CD4-positive, alpha-beta T cell treated with Interferon alpha-2 for 1 hour (primary cell): ENCODE measurements at places on chromosomes 11 and 22.

DNA sequence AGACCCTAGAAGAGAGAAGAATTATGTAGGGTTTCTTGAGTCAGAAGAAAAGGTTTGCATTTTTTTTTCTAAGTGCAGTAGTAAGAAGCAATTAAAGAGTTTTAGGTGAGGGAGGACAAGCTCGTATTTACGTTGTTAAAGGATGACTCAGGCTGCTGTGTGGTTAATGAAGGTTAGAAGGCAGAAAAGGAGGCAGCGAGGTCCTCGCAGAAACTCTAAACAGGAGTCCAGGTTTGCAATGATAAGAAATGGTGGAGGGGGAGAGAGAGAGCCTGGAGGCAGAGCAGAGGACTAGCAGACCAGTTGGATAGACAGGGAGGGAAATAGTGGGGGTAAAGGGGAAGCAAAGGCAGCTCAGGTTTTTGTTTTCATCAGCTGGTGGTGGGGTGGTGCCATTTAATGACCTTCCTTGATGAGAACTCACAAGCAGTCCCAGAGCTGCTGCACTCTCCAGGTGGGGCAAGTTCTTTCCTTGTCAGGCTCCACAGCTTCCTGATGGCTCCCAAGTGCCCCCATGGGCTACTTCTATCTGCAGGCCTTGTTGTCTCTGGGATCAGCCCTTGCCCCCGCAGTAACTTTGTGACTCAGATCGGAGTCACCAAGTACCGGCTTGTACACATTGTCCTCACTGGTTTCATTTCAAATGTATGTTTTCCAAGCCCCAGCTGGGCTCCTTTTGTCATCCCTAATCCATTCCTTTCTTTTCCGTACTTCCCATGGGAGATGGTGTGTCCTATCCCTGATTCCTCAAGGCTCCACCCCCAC lies 8.3 kb upstream of the INSC start:
- no peak for DNase-seq

GRCh38 chr11:63240791-63241379 lies 2.5 kb downstream of the SLC22A25 start:
- no peak for DNase-seq

- DNase-seq, result no peak
These were observed 3.3 kb downstream of the RGL4 start for GRCh38 chr22:23693979-23694680.

GRCh38 chr11:32172848-32173834 lies 82.3 kb downstream of the RCN1 start:
- DNase-seq, result no peak

GRCh38 chr22:49019737-49020713 lies 807.6 kb downstream of the BRD1 start:
- no peak for DNase-seq

GRCh38 chr11:45772449-45772774 lies 32.5 kb upstream of the SLC35C1 start:
- DNase-seq, result no peak

- DNase-seq, result no peak
These were observed 9.6 kb upstream of the EED start for GRCh38 chr11:86234831-86235461.

- no peak for DNase-seq
These were observed 54.8 kb downstream of the PTPRJ start for GRCh38 chr11:48034926-48035871.

DNA sequence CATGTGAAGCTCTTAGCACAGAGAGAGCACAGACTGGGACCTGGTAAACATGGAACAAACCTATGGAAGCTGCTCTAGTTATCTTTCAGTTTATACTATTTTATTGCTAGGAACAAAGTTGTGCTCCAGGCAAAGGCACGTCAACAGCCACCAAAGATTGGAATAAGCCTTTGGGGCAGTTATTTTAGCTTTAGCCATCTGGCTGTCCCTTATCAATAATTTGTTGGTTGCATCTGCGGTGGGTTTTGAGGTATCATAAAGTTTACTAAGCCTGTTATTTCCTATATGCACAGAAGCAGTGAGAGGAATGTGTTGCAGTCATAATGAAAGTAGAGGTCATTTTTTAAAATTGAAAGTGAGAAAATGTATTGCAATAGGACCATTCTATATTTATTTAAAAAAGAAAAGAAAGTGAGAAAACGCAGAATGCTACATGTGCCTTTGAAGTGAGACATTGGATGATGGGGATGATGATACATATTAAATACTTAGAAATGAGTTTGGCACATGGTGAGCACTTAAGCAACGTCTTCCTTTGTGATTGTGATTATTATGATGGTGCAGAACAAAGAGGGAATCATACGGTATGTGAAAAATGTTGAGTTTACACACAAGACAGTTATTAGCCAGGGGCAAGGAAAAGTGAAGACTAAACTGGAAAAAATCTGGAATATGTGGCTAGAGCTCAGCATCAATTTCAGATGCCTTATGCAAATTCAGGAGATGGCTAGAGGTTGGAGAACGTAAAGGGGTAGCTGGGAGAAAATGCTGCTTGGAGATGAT lies 58.3 kb downstream of the PRR5L start:
- no peak for DNase-seq

DNA sequence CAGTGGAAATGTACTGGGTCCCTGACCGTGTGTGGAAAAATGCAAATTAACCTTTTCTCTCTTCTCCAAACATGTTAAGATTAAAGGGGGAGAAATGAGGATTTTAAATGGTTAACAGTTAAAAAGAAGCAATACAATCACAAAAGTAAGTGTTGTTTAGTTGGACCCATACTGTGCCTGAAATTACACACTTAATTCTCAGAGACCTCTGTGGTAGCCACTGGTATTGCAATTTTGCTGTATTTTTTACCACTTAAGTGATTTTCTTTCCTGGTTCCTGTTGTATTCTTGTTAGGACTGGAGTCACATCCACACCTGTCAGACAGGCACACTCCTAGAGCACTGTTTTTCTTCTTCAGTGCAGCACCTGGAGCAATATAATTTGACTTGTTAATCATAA lies 179.6 kb upstream of the PDGFD start:
- no peak for DNase-seq
